ENCODE measurements at places on chromosomes 5 and 9.

- DNase-seq, result no peak
These were observed 105.9 kb downstream of the GIN1 start for GRCh38 chr5:103013933-103014552.

- peak; percentile 47 for DNase-seq
These were observed 14.4 kb downstream of the PRKACG start for GRCh38 chr9:68999393-69000105.

DNA sequence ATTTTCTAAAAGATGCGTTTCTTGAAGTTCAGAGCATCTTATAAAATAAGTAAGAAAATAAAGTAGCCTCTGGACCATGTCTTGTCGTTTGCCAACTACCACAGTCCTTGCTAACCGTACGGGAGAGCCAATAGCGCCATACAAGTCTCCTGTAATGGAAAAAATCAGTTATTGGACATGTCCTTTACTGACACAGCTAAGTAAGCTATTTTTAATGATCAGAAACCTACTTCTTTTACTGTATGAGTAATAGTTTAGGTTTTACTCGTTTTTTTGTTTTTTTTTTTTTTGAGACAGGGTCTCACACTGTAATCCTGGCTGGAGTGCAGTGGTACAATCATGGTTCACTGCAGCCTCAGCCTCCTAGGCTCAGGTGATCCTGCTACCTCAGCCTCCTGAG, 37.7 kb upstream of the RAPGEF6 start:
- no peak for DNase-seq

- no peak for DNase-seq
These were observed 75.8 kb downstream of the AOPEP start for GRCh38 chr9:94802251-94802650.

- no peak for DNase-seq
These were observed 40.2 kb upstream of the ROPN1L start for GRCh38 chr5:10401498-10401897.

- no peak for DNase-seq
These were observed 3.3 kb upstream of the SECISBP2 start for GRCh38 chr9:89314955-89315354.

- no peak for DNase-seq
These were observed 9.7 kb upstream of the SNX24 start for GRCh38 chr5:122835681-122836080.

- DNase-seq, result no peak
These were observed 315.7 kb downstream of the MCTP1 start for GRCh38 chr5:94969174-94969573.

GRCh38 chr5:57845025-57845424, 362.4 kb upstream of the ACTBL2 start:
- DNase-seq, result no peak

GRCh38 chr5:129844764-129845163, 59.5 kb upstream of the CHSY3 start:
- DNase-seq, result no peak

DNA sequence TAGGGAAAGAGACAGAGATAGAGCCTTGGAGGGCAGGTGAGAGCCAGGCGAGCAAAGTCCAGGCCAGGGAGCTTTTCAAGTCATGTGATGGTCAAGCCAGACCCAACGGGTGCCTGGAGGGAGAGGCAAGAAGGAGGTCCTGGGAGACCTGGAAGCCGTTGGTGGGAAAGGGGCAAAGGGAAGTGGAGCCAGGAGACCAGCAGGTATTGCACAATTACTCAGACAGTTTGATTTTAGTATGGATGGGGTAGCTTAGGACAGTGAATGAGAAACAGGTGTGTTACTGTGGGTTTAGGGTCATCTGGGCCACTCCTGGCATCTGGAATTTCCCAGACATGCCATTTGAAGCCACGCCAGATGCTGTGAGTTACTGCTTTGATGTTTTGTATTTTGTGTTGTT, 5.1 kb downstream of the SECISBP2 start:
- no peak for DNase-seq

DNA sequence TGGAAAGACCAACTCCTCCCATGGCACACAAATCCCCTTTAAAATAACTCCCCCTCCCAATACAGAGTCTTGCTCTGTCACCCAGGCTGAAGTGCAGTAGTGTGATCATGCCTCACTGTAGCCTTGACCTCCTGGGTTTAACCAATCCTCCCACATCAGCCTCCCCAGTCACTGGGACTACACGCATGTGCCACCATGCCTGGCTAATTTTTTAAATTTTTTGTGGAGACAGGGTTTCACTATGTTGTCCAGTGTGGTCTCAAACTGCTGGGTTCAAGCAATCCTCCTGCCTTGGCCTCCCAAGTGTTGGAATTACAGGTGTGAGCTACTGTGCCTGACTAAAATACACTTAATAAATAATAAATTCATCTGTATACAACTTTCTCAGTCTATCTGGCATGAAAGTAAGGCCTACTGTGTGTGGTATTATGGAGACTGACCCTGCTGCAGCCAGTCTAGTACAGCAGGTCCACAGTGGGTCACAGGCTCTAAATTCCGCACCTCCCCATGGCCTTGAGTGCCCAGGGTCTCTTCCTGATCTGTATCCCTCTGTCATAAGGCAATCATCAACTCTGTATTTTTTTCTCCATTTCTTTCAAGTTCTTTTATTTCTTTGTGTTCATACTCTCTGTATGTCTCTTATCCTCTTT, 169.4 kb downstream of the MAPKAP1 start:
- no peak for DNase-seq

GRCh38 chr5:36982146-36982545, 105.6 kb downstream of the NIPBL start:
- no peak for DNase-seq

DNA sequence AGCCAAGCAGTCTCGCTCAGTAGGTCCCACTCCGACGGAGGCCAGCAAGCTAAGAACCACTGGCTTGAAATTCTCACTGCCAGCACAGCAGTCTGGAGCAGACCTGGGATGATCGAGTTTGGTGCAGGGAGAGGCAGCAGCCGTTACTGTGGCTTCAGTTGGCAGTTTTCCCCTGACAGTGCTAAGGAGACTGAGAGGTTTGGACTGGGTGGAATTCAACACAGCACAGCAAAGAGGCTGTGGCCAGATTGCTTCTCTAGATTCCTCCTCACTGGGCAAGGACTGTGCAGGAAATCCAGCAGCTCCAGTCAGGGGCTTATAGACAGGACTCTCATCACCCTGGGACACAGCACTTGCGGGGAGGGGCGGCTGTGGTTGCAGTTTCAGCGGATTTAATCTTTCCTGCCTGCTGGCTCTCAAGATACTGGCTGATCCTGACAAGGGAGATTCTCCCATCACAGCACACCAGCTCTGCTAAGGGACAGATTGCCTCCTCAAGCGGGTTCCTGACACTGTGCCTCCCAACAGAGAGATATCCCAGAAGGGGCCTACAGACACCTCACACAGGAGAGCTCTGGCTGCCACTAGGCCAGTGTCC, 122.1 kb downstream of the YIPF5 start:
- no peak for DNase-seq

DNA sequence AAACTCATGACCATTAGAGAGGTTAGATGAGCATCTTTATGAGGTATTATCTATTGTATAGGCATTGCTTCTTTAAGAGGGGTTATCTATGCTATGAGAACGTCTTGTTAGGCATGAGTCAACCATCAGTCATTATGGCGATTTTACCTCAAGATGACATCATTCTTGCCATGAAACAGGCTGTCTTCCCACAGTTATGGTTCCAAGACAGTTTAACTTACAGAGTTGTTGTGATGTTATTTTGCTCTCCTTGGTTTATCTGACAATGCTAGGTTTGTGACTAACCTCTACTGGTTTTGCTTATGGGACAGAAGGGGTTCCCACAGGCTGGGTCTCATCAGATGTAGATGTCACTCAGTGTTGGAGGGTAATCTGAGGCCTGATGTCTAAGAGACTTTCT, 1864.7 kb upstream of the ACO1 start:
- DNase-seq, result no peak

GRCh38 chr5:149581192-149581861, at the start of gene ARHGEF37:
ARHGEF37 (plus strand) TSS chr5:149581498; CDS start chr5:149597770, 16,272 bp downstream.
- DNase-seq, result peak; percentile 18

DNA sequence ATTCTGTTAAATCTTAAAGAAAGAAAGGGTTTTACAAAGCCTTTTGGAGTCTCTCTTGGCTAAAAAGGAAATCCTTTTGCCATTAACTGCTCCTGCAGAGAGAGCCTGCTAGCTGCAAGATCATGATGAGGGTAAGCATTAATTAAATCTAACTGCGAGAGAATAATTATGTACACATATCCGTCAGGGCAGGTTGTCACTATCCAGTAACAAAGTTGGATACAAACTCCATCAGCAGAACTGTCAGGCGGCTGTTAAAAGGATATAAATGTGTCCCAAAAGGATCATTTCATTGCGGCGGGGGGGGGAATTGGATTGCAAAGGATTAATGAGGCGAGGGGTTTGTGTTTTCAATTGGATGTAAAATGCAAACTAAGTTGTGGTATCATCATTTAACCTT, 289.3 kb downstream of the ASTN2 start:
- no peak for DNase-seq

DNA sequence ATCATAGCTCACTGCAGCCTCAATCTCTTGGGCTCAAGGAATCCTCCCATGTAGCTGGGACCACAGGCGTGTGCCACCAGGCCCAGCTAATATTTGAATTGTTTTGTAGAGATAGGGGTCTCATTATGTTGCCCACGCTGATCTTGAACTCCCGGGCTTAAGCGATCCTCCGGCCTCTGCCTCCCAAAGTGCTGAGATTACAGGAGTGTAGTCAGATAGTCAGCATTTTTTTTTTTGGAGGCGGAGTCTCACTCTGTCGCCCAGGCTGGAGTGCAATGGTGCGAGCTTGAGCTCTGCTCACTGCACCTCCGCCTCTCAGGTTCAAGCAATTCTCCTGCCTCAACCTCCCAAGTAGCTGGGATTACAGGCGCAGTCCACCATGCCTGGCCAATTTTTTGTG, 1.6 kb upstream of the SAR1B start:
- no peak for DNase-seq

DNA sequence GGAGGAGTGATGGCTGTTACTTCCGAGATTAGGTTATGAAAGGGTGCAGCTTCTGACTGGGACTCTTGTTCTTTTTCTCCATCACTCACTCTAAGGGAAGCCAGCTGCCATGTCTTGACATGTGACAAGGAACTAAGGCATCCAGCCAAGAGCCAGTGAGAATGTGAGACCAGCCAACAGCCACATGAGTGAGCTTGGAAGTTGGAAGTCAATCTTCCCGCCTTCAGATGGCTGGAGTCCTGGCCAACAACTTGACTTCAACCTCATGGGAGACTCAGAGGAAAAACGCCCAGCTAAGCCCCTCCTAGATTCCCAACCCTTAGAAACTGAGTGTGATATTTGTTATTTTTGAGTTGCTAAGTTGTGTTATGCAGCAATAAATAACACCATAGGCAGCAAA, 201.1 kb downstream of the SNX18 start:
- no peak for DNase-seq

DNA sequence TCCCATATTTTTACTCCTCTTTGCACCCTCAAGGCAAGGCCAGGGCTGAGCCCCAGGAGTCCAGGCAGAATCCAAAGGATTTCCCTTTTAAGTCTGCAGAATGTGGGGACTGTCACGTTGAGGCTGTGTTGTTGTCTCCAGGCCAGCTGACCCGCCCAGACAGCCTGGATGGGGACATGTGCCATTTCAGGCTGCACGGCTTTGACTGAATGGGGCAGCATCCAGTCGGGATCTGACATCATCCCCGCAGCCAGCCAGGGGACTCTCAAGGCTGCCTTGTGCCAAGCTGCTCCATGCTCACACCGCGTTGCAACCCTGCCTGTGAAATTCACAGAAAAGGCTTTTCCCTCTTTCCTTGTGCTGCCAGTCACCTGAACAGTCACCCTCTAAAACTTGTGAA, 2.2 kb upstream of the ZNF366 start:
- no peak for DNase-seq

GRCh38 chr5:170132269-170132975, 26.7 kb downstream of the FOXI1 start:
- no peak for DNase-seq

GRCh38 chr5:130762031-130762430, 403.0 kb downstream of the HINT1 start:
- no peak for DNase-seq

- DNase-seq, result no peak
These were observed 70.5 kb downstream of the ST8SIA4 start for GRCh38 chr5:100832252-100833230.

DNA sequence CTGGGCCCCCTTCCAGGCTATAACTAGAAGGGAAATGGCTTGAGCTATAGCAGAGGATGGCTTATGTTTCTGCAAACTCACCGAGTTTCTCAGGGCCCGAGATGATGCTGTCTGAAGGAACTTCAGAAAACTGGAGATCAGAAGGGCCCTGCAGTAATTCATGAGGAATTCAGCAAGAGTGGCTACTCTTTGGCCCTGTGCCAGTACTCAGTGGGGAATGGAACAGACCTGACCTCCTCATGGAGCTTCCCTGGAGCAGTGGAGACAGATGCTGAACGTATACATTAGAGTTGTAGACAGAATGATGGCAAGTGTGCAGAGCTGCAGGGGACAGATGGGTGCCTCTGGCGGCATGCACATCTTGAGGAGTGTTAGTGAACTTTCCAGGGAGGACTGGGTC, 17.3 kb upstream of the SMIM32 start:
- DNase-seq, result no peak

- DNase-seq, result no peak
These were observed 48.4 kb downstream of the NDUFAF2 start for GRCh38 chr5:60993425-60993824.

DNA sequence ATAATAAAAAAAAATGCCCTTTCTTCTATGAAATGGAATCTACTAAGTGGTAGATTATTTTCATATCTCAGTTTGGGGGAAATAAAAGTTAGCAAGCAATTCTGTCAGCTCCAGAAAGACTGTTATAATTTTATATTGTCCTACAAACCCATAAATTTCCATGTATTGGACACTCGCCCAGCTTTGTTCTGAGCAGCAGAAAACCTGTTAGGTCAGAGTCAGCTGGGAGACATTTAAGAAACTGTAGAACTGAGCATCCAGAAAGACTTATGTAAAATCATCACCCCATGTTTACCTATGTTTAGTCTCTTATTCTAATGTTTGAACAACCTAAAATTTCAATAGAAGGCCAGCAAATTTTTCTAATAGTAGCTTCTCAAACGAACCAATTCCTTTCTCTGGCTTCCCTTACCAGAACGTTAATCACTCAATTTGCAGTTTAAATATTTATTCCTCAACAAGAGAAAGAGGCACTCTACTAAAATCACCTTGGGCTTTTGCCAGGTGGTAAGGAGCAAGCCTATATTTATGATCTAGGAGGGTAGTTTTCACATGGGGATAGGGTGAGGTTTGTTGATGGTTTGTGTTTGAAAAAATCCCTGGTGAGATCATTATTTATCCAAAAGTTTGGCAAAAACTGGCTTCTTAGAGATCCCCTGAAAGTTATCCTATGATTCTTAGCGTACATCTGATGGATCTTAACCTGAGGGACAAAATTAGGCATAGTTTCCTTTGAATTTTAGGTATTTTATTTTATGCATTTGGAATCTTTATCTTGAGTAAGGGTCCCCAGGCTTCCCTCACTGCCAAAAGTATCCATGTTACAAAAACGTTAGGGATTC, 34.4 kb downstream of the MACROH2A1 start:
- DNase-seq, result no peak

GRCh38 chr5:146082798-146083197, 22.6 kb downstream of the PLAC8L1 start:
- no peak for DNase-seq
